ENCODE measurements at places on chromosomes 5 and 9.

DNA sequence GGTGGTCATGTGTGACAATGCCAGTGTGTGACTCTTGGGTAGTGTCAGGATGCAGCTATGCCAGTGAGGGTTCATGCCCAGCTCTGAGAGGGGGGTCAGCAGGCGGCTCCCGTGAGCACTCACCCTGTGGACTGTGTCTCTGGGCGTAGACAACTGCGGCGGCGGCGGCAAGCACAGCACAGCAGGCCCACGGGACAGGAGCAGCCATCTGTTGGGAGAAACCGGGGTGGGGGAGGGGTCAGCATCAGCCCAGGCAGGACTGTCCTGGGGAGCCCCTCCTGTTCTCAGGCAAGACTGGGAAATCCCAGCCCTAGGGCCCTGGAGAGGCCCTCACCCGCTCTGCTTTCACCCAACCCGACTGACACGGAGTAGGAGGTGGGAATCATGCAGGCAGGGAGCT lies 20.8 kb downstream of the CNTFR start:
- no peak for DNase-seq

DNA sequence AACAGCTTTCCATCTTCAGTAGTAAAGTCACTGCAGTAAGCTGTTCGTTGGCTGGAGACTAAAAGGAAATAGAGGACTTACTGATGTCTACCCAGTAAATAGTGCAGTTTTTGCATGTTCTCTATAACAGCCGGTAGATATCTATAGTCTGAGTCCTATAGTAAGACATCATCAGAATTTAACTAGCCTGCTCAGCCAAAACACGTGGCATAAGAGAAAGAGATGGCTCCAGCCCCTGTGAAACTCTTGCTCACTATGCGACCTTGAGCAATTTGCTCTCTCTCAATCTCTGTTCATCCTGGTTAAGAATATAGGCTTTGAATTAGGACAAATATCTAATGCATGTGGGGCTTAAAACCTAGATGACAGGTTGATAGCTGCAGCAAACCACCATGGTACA lies 201.6 kb upstream of the PAPPA start:
- DNase-seq, result no peak

DNA sequence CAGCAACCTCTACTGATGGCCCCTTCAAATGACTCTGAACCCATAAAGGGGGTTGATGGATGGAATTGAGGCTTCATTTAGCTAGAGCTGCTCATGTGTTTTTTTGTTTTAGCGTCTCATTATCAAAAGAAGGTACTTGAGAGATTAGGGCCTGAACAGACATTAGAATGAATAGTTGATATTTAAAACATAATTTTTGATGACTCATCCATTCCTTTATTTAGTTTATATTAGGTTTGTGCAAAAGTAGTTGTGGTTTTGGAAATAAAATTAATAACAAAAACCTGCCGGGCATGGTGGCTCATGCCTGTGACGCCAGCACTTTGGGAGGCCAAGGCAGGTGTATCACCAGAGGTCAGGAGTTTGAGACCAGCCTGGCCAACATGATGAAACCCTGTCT lies 485.9 kb downstream of the PSAT1 start:
- no peak for DNase-seq

DNA sequence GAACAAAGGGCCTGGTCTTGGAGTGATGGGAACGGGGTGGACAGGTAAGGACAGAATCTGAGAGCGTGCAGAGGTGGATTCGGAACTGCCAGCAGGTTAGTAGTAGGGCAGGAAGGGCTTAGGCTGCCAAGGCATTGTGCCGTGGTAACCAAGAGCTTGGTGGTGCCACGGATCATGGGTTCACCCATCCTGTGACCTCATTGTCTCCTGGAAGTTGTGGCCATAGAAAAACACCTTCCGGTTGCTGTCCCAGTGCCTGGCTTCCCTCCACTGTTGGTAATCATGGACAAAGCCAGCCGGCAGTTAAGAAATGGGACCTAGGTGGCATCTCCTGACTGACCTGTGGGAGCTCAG lies 42.5 kb upstream of the CFAP157 start:
- DNase-seq, result no peak

DNA sequence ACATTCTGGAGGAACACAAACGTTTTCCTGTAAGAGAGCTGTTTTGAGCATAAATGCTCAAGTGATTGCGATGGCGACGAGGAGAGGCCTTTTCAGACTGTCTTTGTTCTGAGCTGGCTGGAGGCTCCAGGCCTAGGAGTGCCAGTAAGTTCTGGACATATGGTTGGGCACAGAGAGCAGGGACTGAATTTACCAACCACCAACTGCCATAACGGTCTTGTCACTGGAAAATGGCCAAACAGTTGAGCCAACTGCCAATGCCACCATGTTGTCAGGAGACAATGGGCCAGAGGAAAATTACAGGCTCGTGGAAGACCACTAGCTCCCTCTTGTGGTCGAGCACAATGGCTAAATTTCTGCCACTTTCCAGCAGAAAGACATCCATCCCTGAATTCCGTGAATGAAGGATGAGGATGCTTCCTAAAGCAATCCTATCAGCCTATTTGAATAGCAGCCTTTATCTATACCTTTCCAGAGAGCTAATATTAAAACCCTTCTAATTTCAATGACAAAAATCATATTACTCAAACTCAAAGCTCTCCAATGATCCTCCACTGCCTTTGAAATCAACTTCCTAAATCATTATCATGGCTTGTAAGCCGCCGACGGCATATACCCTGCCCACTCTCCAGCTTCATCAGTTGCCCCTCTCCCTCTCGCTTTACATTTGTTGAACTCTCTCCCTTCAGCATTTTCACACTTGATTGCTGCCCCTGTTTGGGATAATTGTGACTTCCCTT lies 66.9 kb upstream of the GLIS3 start:
- peak; percentile 78 for DNase-seq

- no peak for DNase-seq
Observed at GRCh38 chr5:34923694-34924461, 5.5 kb upstream of the DNAJC21 start.

All from nucleus accumbens (tissue), 56 donors.